ENCODE measurements at places on chromosomes 1 and 21.
A peak's percentile ranks its signal among the peaks of the same experiment; 100 is the strongest.

DNA sequence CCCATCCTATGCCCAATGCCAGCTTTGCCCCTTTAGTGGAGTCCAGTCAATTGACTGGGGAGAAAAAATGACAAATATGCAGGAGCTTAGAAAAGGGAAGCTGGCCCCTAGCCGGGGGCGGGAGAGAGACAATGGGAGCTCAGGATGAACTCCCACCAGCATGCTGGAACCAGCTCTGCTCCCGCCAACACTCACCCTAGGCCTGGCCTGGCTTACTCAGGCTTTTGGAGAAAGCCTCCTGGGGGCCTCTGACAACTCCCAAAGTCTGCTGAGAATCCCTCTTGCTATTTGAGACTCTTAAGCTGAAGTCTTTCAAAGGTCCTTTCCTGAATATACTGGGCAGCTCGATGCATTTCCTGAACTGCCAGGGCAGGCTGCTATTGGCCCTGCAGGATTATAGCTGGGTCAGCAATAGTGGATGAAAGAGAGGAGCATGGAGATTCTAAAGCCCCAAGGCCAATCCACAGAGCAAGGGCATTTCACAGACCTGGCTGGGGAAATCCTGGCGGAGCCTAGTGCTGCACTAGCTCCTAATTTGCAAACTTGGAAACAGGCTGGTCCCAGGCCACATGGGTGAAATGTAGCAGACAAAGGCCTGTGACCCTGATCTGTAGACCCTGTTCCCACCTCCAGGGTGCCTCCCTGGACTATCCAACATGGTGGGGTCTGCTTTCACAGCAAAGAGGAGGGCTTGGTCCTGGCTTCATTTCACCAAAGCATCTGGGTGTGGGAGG lies 35.7 kb upstream of the CLSTN1 start:
- no peak for DNase-seq

- DNase-seq = no peak
Observed at GRCh38 chr1:210438928-210439841, 110.5 kb downstream of the HHAT start.

GRCh38 chr1:21652101-21652936 lies 16.8 kb downstream of the RAP1GAP start:
- no peak for DNase-seq

DNA sequence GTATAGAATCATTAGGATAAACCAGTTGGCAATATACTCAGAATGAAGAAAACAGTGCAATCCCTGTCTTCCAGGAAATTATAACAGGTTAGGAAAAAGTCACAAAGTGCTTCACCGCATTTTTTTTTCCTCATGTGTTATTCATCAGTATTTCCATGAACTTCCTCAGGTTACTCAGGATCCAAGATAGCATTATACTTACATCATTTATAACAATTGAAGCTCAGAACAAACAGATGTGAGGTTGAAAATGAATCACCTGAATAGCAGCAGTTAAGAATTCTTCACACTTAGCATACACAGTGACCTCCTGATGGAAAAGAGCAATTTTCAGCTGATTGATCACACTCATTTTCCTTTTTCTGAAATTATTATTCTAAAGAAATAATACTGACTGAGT lies 1040.7 kb upstream of the B3GALT2 start:
- no peak for DNase-seq

GRCh38 chr1:192830595-192831246 lies 21.9 kb downstream of the RGS2 start:
- no peak for DNase-seq

- peak; percentile 53 for DNase-seq
Observed at GRCh38 chr1:11681071-11681771, at the start of gene MAD2L2. MAD2L2 (minus strand) TSS chr1:11681148; CDS start chr1:11680601, 547 bp downstream.

- no peak for DNase-seq
Observed at GRCh38 chr1:39908534-39908933, 6.8 kb upstream of the MYCL start.

DNA sequence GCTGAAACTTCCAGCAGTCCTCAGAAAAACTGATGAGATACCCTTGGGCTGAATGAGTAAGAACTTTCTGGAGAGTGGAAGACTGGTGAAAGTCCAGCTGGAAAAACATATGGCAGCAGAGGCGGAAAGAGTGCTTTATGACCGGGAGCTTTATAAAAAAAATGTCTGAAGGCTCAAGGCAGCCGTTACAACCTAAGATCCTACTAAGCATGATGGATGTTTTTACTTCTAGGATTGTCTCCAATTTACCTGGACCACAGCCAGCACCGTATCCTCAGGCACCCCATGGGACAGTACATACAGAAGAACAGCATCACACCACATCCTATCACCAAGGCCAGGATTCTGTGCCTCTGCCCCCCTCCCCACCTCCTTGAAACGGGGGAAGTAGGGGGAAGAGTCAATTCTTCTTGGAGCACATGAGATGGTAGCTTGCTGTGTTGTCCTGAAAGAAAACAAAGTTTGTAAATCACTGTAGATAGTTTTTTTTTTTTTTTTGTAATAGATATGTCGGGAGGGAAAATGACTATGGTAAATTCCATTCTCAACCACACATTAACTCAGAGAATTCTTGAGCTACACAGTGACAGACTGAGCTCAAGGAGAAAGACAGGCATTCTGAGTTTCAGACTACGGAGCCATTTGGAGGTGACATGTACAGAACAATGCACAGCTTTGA lies 11.8 kb upstream of the IRF2BP2 start:
- DNase-seq = no peak

Data from fibroblast of the conjunctiva (primary cell).